ENCODE measurements at places on chromosomes 7 and 10.
A peak's percentile ranks its signal among the peaks of the same experiment; 100 is the strongest.

DNA sequence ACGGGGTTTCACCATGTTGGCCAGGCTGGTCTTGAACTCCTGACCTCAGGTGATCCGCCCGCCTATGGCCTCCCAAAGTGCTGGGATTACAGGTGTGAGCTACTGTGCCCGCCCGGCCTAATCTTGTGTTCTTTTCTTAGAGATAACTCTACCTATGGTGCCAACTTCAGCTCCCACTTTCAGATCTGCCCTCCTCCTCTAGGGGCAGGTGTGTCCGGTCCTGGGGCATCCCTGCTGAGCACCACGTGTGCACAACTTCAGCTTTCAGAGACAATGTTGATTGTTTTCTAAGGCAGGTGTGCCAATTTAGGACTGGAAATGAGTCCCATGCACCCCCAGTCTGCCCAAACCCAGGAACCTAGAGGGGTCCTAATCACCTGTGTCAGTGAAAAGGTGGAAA is 18.5 kb upstream of the FXYD4 start:
- H3K27me3 ChIP-seq: peaks cover 19% of the 10 kb centered on the region
- peaks cover 44% of the 10 kb centered on the region for H3K4me1 ChIP-seq
- H3K27ac ChIP-seq: no peak overlapping the region
- H3K4me3 ChIP-seq: no peak overlapping the region

GRCh38 chr10:116097239-116097784 is 175.7 kb downstream of the GFRA1 start:
- no peak for DNase-seq
- no peaks in the 10 kb centered on the region for H3K4me1 ChIP-seq
- no peaks in the 10 kb centered on the region for H3K27me3 ChIP-seq

GRCh38 chr7:90472805-90473540 is 3.5 kb downstream of the PTTG1IP2 start:
- H3K27me3 ChIP-seq: peaks cover 2% of the 10 kb centered on the region
- H3K36me3 ChIP-seq: no peaks in the 10 kb centered on the region
- no peak overlapping the region for H3K27ac ChIP-seq

GRCh38 chr7:43584195-43584586 is 1.3 kb downstream of the STK17A start:
- peak overlapping the region; percentile 99 for H3K27ac ChIP-seq
- H3K27me3 ChIP-seq: peaks cover 23% of the 10 kb centered on the region
- H3K36me3 ChIP-seq: peaks cover 19% of the 10 kb centered on the region
- DNase-seq: peak; percentile 20

DNA sequence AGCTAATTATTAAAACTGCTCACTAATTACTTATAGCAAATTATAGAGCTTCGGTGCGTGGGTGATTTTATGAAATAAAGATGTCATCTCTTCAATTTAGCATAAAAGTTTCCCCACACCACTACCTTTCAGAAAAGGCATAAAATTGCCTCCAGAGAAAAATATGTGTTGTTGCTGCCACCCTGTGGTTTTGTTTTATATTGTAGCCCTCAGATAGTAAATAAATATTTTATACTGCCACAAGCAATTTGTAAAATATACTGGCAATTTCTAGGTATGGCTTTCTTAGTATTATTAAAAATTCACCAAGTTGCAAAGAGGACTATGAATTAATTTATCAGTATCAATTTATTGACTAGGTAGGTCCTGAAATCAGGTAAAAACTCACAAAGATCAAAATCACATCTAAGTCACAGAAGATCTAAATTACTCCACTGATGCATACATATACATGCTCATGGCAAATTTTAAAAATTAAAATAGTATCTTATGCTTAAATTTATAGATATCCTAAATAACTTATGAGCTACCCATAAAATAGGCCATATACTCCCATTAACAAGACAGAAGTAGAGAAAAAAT is 26.5 kb downstream of the ASNS start:
- no peaks in the 10 kb centered on the region for H3K4me1 ChIP-seq
- no peak overlapping the region for H3K27ac ChIP-seq
- H3K4me3 ChIP-seq: no peak overlapping the region

DNA sequence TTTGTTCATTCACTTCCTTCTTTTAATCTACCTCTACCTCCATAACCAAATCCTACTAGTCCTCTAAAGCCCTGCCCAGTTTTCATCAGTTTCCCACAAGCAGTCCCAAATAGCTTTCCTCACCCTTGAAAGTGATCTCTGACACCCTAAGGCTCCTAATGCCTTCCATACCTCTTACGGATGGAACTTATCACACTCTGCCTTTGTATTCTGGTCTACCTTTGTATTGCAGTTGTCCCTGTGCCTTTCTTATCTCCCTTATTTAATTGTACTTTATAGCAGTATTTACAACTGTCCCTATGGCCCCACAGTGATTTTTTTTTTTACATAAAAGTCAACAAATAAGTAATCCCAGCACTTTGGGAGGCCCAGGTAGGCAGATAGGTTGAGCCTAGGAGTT is 33.8 kb downstream of the ACSL5 start:
- H3K27me3 ChIP-seq: no peaks in the 10 kb centered on the region
- H3K36me3 ChIP-seq: peaks cover 68% of the 10 kb centered on the region
- no peaks in the 10 kb centered on the region for H3K4me1 ChIP-seq
- no peak overlapping the region for H3K27ac ChIP-seq
- H3K4me3 ChIP-seq: no peak overlapping the region
- no peak for DNase-seq

- peaks cover 26% of the 10 kb centered on the region for H3K4me1 ChIP-seq
- no peak overlapping the region for H3K27ac ChIP-seq
- no peak overlapping the region for H3K4me3 ChIP-seq
- H3K27me3 ChIP-seq: peaks cover 70% of the 10 kb centered on the region
These were observed 169.7 kb upstream of the PPP1R3A start for GRCh38 chr7:114088470-114088940.

GRCh38 chr7:112214883-112215282 is 8.4 kb downstream of the ZNF277 start:
- DNase-seq: no peak
- H3K27ac ChIP-seq: no peak overlapping the region
- H3K4me1 ChIP-seq: peaks cover 6% of the 10 kb centered on the region
- H3K36me3 ChIP-seq: no peaks in the 10 kb centered on the region

DNA sequence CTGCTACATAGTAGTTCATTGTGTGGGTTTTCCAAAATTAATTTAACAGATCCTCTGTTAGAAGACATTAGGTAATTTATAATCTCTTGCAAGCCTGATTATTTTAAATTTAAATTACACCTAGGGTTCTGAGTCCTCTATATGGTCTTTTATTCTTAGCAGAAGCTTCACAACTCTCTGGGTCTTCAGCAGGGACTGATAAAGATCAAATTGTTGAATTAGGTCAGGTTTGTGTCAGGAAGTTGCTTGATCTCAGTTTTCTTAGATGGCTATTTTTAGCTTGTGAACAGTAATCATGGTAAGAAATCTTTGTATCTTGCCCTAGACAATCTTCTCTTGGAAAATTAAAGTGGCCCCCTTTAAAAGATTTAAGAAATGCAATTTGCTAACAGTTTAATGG is 183.1 kb upstream of the HDAC9 start:
- peaks cover 7% of the 10 kb centered on the region for H3K4me1 ChIP-seq
- no peak overlapping the region for H3K27ac ChIP-seq
- H3K27me3 ChIP-seq: no peaks in the 10 kb centered on the region
- no peaks in the 10 kb centered on the region for H3K36me3 ChIP-seq

DNA sequence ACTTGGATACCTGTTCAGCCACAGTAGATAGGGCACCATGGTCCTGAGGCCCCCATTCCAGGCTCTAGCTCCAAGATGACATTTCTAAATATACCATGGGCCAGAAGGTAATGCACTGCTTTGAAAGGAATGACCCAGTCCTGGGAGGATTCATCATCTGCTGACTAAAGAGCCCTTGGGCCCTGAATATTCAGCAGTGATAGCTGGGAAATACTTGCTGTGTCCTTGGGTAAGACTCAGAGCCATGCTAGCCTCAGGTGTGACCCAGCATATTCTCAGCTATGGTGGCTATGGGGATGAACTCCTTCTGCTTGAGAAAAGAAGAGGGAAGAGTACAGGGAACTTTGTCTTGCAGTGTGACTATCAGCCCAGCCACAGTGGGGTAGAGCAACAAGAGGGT is 21.3 kb upstream of the AGR2 start:
- no peaks in the 10 kb centered on the region for H3K4me1 ChIP-seq
- H3K27me3 ChIP-seq: peaks cover 13% of the 10 kb centered on the region
- H3K27ac ChIP-seq: no peak overlapping the region
- no peak overlapping the region for H3K4me3 ChIP-seq
- H3K36me3 ChIP-seq: no peaks in the 10 kb centered on the region

- H3K4me1 ChIP-seq: peaks cover 15% of the 10 kb centered on the region
- no peak overlapping the region for H3K4me3 ChIP-seq
- no peak overlapping the region for H3K27ac ChIP-seq
- no peaks in the 10 kb centered on the region for H3K36me3 ChIP-seq
- H3K27me3 ChIP-seq: peaks cover 7% of the 10 kb centered on the region
- DNase-seq: no peak
These were observed 129.3 kb downstream of the ST7 start for GRCh38 chr7:117082647-117083046.

DNA sequence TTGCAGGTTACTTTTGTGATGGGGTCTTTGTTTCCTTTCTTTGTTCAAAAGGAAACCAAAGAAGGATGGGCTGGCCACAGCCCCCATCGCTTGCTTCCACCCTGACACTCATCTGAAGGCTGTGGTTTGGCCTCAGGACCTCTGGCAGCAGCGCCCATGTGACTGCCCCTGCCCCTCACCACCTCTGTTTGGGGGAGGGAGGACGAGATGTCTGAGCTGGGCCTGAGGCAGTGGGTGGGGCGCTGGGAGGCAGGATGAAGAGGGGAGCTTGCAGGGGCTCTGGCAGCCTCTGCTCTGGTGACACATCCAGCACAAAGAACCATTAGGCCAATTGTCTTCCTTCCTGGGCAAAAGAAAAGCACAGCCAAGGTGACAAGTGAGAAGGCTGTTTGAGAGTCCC is 15.9 kb upstream of the CHST15 start:
- peaks cover 2% of the 10 kb centered on the region for H3K27me3 ChIP-seq
- no peaks in the 10 kb centered on the region for H3K36me3 ChIP-seq
- H3K4me3 ChIP-seq: no peak overlapping the region
- no peak overlapping the region for H3K27ac ChIP-seq
- H3K4me1 ChIP-seq: no peaks in the 10 kb centered on the region

GRCh38 chr7:110075450-110075849 is 1015.5 kb upstream of the LRRN3 start:
- no peaks in the 10 kb centered on the region for H3K36me3 ChIP-seq
- no peaks in the 10 kb centered on the region for H3K4me1 ChIP-seq
- H3K27me3 ChIP-seq: no peaks in the 10 kb centered on the region
- no peak overlapping the region for H3K27ac ChIP-seq
- H3K4me3 ChIP-seq: no peak overlapping the region

GRCh38 chr7:30799206-30799975 is 28.2 kb downstream of the MINDY4 start:
- DNase-seq: no peak
- H3K36me3 ChIP-seq: no peaks in the 10 kb centered on the region
- H3K4me3 ChIP-seq: no peak overlapping the region
- H3K4me1 ChIP-seq: peaks cover 18% of the 10 kb centered on the region
- H3K27ac ChIP-seq: no peak overlapping the region
- H3K27me3 ChIP-seq: no peaks in the 10 kb centered on the region

- H3K4me3 ChIP-seq: peak overlapping the region; percentile 68
- no peak for DNase-seq
- no peak overlapping the region for H3K27ac ChIP-seq
- H3K36me3 ChIP-seq: no peaks in the 10 kb centered on the region
These were observed 734 bp downstream of the CHST3 start for GRCh38 chr10:71964743-71965515.

- no peaks in the 10 kb centered on the region for H3K36me3 ChIP-seq
- H3K27me3 ChIP-seq: no peaks in the 10 kb centered on the region
- H3K27ac ChIP-seq: no peak overlapping the region
- no peak for DNase-seq
- H3K4me3 ChIP-seq: no peak overlapping the region
These were observed 287.8 kb upstream of the IGFBP3 start for GRCh38 chr7:46208635-46209525.

DNA sequence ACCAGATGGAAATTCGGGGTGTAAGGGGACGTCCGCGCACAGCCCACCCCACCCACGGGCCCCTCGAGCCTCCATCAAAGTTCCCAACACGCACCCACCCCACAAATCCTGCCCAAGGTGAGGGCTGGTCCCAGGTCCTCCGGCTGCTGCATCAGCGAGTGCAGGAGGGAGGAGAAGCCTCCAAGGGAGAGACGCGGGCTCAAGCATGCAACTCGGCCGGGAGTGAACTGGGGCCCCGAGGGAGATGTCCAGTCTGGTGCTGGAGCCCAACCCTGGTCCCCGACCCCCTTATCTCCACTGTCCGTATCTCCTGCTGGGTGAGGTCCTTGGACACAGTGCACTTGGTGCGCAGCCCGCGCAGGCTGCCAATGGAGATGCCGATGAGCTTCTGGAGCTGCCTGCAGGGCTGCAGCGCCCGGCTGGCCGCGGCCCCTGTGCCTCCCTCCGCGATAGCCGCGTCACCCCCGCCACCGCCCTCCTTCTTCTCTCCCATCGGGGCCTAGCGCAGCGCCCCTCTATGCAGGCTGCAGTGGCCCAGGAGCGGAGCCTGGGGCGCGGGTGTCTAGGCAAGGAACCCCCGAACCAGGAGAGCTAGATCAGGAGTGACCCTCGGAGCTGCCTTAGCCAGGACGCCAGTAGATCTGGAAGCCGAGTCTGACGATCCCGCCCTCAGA is 489.2 kb downstream of the ZNF33B start:
- H3K36me3 ChIP-seq: peaks cover 4% of the 10 kb centered on the region
- H3K27me3 ChIP-seq: no peaks in the 10 kb centered on the region
- H3K4me1 ChIP-seq: no peaks in the 10 kb centered on the region
- no peak for DNase-seq

- peaks cover 12% of the 10 kb centered on the region for H3K4me1 ChIP-seq
- H3K27ac ChIP-seq: peak overlapping the region; percentile 23
- H3K27me3 ChIP-seq: peaks cover 3% of the 10 kb centered on the region
- peak overlapping the region; percentile 5 for H3K4me3 ChIP-seq
These were observed 12.1 kb upstream of the TRUB1 start for GRCh38 chr10:114925587-114926586.

DNA sequence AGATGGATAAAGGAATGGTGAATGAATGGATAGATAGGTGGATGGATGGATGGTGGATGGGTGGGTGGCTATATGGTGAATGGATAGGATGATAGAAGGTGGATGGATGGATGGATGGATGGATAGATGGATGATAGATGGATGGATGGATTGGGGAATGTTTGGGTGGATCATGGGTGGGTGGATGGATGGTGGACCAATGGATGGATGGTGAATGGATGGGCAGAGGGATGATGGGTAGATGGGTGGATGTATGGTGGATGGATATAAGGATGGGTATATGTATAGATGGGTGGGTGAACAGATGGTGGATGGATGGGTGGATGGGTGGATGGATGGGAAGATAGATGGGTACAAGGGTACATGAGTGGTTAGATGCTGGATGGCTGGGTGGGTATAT is 322.4 kb downstream of the ADARB2 start:
- H3K4me1 ChIP-seq: no peaks in the 10 kb centered on the region
- peaks cover 8% of the 10 kb centered on the region for H3K27me3 ChIP-seq
- DNase-seq: no peak
- H3K27ac ChIP-seq: no peak overlapping the region

GRCh38 chr10:100654782-100655325 is 90.5 kb upstream of the PAX2 start:
- no peak overlapping the region for H3K27ac ChIP-seq
- peaks cover 67% of the 10 kb centered on the region for H3K27me3 ChIP-seq
- peak overlapping the region; percentile 72 for H3K4me3 ChIP-seq
- H3K4me1 ChIP-seq: peaks cover 20% of the 10 kb centered on the region
- DNase-seq: no peak
- no peaks in the 10 kb centered on the region for H3K36me3 ChIP-seq
